Activated CD8-positive, alpha-beta T cell treated with anti-CD3 and anti-CD28 coated beads for 36 hours (primary cell): ENCODE measurements at places on chromosomes 7 and 10. TPM values are rescaled to one million over a fixed set of nuclear protein-coding genes. Genes with fewer than 3 reads are reported as not detected.

DNA sequence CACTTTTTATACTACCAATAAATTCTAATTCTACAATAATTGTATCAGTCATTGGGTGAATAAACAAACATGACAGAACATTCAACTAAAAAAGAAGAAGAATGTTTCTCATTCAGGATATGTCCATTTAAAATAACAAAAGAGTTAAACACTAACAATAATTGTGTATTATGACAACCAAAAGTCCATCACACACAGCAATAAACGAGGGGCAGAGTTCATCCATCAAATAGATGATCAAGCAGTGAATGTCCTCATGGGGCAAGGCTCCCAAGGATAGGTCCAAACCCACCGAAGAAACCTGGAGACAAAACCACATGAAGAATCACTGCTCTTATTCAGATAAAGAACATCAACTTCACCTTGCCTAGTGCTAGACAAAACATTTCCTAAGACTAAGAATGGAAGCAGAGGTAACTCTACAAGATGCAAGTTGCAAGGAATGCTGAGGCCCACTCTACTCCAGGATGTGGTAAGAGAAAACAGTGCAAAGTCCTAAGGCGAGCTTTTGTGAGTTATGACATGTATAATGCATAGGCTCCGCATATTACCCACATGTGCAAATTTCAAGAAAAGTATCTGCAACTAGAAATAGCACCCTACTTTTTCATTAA, 115.1 kb downstream of the PARD3 start:
- H3K4me3 ChIP-seq = no peak overlapping the region
- peaks cover 4% of the 10 kb centered on the region for H3K4me1 ChIP-seq
- no peaks in the 10 kb centered on the region for H3K27me3 ChIP-seq

DNA sequence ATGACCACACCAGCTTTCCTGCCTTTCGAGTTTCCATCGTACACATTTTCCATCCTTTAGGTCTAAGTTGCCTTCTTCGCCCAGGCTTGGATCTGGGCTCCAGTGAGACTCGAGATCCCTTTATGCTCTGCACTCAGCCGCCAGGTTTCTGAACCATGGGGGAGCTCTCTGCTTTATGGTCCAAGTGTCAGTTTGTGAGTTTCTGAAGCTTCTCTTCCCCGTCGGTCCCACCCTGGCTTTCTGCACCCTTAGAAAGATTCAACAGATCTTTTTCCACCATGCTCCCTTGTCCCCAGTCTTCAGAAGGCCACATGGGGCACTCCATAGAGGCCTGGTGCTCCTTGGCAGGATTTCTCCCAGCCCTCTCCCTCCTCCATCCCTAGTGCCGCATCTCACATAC, 402.0 kb downstream of the PTPRN2 start:
- H3K27ac ChIP-seq = no peak overlapping the region
- no peaks in the 10 kb centered on the region for H3K4me1 ChIP-seq
- peaks cover 3% of the 10 kb centered on the region for H3K27me3 ChIP-seq
- H3K36me3 ChIP-seq = no peaks in the 10 kb centered on the region
- no peak overlapping the region for H3K4me3 ChIP-seq

DNA sequence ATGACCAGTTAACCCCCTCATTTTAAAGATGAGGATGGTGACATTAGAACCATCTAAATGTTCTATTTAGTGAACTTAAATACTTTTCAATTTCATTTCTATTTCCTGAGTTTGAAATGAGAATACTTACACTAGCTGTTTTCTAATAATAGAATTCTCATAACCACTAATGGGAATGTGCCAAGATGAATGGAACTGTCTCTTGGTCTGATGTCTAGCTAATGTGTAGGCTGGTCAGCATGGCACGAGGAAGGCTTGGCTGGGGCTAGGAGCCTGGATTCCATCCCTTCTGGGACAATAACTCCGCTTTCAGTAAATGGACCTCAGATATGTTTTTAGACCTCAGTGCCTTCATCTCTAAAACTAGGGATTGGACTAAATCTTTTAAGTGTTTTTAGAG, 185.8 kb upstream of the NRP1 start:
- no peaks in the 10 kb centered on the region for H3K36me3 ChIP-seq
- no peak overlapping the region for H3K4me3 ChIP-seq
- DNase-seq = no peak
- peaks cover 19% of the 10 kb centered on the region for H3K27me3 ChIP-seq
- H3K4me1 ChIP-seq = no peaks in the 10 kb centered on the region

Gene OR2A1
- total RNA-seq = not detected

GRCh38 chr10:17865351-17865750, 56.2 kb downstream of the MRC1 start:
- no peak overlapping the region for H3K27ac ChIP-seq
- no peaks in the 10 kb centered on the region for H3K4me1 ChIP-seq
- peaks cover 2% of the 10 kb centered on the region for H3K27me3 ChIP-seq
- no peak overlapping the region for H3K4me3 ChIP-seq
- no peak for DNase-seq

- H3K27ac ChIP-seq = no peak overlapping the region
- DNase-seq = no peak
- no peaks in the 10 kb centered on the region for H3K36me3 ChIP-seq
- H3K4me1 ChIP-seq = no peaks in the 10 kb centered on the region
- no peaks in the 10 kb centered on the region for H3K27me3 ChIP-seq
Observed at GRCh38 chr10:19913987-19914386, 97.8 kb downstream of the PLXDC2 start.

- no peak overlapping the region for H3K27ac ChIP-seq
- no peaks in the 10 kb centered on the region for H3K4me1 ChIP-seq
- DNase-seq = no peak
- H3K36me3 ChIP-seq = no peaks in the 10 kb centered on the region
Observed at GRCh38 chr10:58704671-58705141, 192.0 kb downstream of the BICC1 start.

Gene GRID1
- not detected for total RNA-seq

Gene CCT6A
- 239 TPM for total RNA-seq

DNA sequence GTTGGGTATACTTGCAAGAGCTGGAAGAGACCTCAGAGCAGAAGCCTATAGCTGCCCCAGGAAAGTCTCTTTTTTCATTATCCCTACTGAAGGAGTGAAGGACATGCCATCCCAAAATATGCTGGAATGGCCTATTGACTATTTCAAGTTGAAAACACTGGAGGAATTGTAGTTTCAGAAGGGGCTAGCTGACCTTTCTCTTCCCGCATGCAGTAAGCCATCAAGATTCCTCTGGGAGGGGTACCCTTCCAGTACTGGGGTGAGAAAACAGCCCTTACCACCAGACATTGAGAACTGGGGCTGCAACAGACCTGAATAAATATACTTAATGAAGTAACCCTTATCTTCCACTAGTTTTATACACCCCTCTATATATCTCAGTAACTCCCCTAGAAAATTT, 41.7 kb downstream of the CHCHD3 start:
- H3K36me3 ChIP-seq = peaks cover 17% of the 10 kb centered on the region
- no peak for DNase-seq
- no peak overlapping the region for H3K27ac ChIP-seq
- no peak overlapping the region for H3K4me3 ChIP-seq
- no peaks in the 10 kb centered on the region for H3K27me3 ChIP-seq
- H3K4me1 ChIP-seq = peaks cover 18% of the 10 kb centered on the region

Gene GLI3
- not detected for total RNA-seq

DNA sequence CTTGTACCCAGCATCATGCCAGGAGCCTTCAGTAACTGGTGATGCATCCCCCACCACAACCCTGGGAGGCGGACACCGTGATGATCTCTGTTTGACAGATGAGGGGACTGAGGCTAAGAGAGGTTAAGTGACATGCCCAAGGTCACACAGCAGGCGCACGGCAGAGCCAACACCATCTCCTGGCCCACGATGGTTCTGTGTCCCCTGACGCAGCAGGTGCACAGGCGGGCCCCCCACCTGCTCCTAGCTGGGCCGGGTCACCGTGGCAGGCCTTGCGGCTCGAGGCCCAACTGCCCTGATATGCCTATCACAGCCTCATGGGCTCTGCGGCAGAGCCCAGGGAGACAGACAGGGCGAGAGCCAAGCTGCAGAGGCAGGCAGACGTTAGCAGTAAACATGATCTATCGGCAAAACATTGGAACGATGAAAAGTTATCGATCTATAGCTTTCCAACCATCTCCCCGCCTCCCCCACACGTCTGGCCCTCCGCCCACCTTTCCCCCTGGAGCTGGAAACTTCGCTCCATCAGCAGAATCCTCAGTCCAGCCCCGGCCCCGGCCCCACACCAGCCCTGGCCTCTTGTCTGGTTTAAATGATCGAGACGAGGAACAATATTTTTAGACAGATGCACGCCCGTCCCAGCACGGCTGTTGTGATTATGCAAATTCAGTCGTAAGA, 65.9 kb downstream of the ELFN1 start:
- H3K27me3 ChIP-seq = peaks cover 3% of the 10 kb centered on the region
- no peak for DNase-seq
- H3K4me1 ChIP-seq = peaks cover 8% of the 10 kb centered on the region
- H3K4me3 ChIP-seq = no peak overlapping the region
- H3K27ac ChIP-seq = no peak overlapping the region
- H3K36me3 ChIP-seq = no peaks in the 10 kb centered on the region

DNA sequence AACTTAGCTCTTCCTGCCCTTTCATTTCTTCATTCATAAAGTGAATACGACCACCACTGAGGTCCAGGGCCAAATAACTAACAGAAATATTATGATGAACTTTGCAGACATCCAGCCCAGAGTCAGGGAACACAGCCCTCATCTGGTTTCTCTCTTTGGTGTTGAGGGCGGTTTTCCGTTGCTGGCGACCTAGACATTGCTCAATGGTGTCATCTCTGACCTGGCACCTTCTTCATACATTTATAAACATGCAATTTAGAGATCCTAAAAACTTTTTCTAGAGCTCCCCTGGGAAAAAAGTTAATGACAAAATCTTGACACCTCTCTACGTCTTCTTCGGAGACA, 324 bp upstream of the TET1 start:
- peak overlapping the region; percentile 71 for H3K4me3 ChIP-seq
- peaks cover 48% of the 10 kb centered on the region for H3K27me3 ChIP-seq
- peak; percentile 48 for DNase-seq
- H3K36me3 ChIP-seq = peaks cover 3% of the 10 kb centered on the region
- no peak overlapping the region for H3K27ac ChIP-seq

Gene ABCB1
- total RNA-seq = 8.9 TPM

Gene ASB10
- total RNA-seq = not detected

GRCh38 chr10:88505680-88506215, 77.4 kb downstream of the RNLS start:
- H3K27me3 ChIP-seq = peaks cover 1% of the 10 kb centered on the region
- DNase-seq = no peak
- H3K4me1 ChIP-seq = no peaks in the 10 kb centered on the region
- no peak overlapping the region for H3K27ac ChIP-seq

- H3K4me1 ChIP-seq = no peaks in the 10 kb centered on the region
- H3K36me3 ChIP-seq = no peaks in the 10 kb centered on the region
- H3K4me3 ChIP-seq = no peak overlapping the region
- peaks cover 2% of the 10 kb centered on the region for H3K27me3 ChIP-seq
- no peak overlapping the region for H3K27ac ChIP-seq
Observed at GRCh38 chr10:76298329-76298728, 866.9 kb downstream of the LRMDA start.
